ENCODE measurements at places on chromosomes 3 and 15. TPM values are rescaled to one million over a fixed set of nuclear protein-coding genes. Genes with fewer than 3 reads are reported as not detected.
A peak's percentile ranks its signal among the peaks of the same experiment; 100 is the strongest.

- DNase-seq, result peak; percentile 82
Measured at GRCh38 chr3:160413613-160414248, 14.3 kb downstream of the SMC4 start.

DNA sequence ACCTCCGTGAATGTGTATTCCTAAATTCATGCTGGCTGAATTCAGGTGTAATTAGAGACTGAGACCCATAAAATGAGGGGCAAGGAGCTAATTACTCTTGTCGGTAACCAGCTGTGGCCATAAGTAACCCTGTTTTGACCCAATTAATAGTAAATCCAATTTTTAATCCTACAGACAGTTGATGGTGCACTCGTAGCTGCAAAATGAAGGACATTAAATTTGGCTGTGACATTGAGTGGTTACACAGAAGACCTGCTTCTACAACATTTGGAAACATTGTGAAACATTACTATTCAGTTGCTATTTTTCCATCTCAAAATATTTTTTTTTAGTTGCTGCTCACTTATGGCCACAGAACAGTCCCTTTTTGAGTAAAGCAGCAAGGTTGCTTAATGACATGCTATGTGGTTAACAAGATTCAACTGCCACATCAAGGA, 33.0 kb downstream of the MBNL1 start:
- no peak for DNase-seq

DNA sequence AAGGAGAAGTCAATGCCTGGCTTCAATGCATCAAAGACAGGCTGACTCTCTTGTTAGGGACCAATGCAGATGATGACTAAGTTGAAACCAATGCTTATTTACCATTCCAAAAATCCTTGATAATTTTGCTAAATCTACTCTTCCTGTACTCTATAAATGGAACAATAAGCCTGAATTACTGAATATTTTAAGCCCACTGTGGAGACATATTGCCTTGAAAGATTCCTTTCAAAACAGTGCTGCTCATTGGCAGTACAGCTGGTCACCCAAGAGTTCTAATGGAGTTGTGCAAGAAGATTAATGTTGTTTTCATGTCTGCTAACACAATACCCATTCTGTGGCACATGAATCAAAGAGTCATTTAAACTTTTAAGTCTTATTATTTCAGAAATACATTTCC, 181.0 kb upstream of the CBLB start:
- DNase-seq, result no peak

DNA sequence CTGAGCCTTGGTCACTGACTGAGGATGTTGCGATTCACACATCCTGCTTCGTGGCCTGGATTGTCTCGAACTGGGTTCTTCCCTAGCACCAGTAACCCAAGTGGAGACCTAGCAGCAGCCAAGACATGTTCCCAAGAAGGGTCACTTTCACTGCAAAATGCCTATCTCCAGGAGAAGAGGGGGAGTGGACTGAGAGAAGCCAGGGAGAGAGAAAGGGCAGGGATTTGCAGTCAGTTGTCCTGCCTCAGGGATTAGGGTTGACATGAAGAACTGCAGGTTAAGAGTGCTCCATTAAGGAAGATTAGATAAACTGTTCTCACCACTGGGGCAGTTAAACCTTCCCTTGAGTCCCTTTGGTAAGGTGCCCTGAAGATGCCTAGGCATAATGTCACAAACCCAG, 5.7 kb upstream of the CD276 start:
- no peak for DNase-seq

DNA sequence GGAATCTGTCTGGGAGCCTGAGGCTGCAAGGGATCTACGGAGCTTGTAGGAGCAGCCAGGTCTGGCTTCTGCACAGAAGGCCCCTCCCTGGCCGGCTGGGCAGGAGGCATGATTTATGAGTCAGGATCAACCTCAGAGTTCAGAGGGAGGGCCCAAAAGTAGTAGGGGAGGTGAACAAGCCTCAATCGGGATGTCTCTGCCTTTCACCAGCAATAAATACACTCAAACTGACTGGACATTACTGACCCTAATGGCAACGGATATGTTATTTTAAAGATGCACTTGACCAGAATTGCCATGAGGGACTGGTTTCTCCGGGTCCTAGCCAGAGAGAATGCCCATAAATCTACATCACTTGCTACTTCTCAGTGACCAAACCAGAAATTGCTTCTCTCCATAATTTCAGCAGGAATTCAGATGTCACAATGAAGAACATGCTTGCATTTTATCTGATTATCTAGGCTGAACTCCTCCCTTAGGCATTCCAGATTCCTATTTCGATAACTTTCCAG, 109.6 kb upstream of the LMOD3 start:
- peak; percentile 70 for DNase-seq

DNA sequence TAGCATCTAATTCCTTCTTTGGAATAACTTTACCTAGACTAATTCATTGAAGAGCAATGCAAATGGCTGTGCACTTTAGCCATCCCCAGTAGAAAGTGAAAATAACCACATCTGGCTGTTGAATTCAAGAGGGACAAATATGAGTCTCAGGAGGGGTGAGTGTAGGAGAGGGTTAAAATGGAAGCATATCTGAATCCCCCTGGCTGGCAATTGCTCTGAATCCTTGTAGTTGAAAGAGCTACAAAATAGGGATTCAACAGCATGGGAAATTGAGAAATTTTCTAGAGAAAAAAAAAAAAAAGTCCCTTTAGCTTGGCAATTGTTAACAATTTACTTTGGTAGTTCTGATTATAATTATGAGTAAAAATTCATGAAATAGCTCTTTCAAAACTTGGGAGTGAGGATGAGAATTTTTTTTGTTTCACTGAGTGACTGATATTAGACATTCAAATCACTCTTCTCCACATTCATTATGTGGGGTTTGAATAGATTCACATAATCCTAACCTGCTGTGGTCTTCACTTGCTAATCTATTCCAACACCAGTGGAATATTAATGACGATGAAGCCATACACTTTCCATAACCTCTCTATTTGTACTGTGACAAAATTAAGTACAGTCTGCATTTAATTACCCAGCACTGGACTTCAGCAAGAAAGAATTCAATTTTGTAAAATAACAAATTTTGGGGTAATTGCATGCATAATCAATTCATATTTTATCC, 569.0 kb upstream of the MCTP2 start:
- DNase-seq, result no peak

- DNase-seq, result no peak
Measured at GRCh38 chr15:42210696-42211095, 2.6 kb upstream of the VPS39 start.

GRCh38 chr3:12399226-12399625, 85.1 kb upstream of the TSEN2 start:
- no peak for DNase-seq

GRCh38 chr3:57616233-57616632, 19.1 kb upstream of the ARF4 start:
- no peak for DNase-seq

DNA sequence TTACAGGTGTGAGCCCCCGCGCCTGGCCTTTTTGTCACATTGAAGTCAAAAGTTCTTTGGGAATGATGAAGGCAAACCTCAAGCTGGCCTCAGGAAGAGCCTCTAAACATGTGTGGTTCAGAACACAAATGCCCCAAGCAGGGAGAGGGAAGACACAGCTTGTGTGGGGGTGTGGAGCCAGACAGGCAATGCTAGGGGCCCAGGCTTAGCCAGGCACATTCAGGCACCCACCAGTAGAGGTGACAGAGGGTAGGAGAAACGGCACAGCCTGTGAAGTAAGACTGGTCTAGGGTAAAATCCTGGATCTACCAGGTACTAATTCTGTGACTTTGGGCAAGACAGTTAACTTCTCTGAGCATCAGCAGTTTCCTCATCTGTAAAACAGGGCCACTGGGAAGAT, 3.5 kb downstream of the HDC start:
- DNase-seq, result no peak

GRCh38 chr3:46887980-46888494, 10.5 kb downstream of the PTH1R start:
- DNase-seq, result no peak

GRCh38 chr3:104908761-104909160, 457.9 kb upstream of the ALCAM start:
- peak; percentile 46 for DNase-seq

GRCh38 chr15:82040862-82041261, 5.0 kb downstream of the MEX3B start:
- no peak for DNase-seq

- DNase-seq, result peak; percentile 16
Measured at GRCh38 chr3:180252683-180253082, 215.9 kb upstream of the PEX5L start.

GRCh38 chr15:51224428-51224827, 114.0 kb downstream of the CYP19A1 start:
- peak; percentile 44 for DNase-seq

DNA sequence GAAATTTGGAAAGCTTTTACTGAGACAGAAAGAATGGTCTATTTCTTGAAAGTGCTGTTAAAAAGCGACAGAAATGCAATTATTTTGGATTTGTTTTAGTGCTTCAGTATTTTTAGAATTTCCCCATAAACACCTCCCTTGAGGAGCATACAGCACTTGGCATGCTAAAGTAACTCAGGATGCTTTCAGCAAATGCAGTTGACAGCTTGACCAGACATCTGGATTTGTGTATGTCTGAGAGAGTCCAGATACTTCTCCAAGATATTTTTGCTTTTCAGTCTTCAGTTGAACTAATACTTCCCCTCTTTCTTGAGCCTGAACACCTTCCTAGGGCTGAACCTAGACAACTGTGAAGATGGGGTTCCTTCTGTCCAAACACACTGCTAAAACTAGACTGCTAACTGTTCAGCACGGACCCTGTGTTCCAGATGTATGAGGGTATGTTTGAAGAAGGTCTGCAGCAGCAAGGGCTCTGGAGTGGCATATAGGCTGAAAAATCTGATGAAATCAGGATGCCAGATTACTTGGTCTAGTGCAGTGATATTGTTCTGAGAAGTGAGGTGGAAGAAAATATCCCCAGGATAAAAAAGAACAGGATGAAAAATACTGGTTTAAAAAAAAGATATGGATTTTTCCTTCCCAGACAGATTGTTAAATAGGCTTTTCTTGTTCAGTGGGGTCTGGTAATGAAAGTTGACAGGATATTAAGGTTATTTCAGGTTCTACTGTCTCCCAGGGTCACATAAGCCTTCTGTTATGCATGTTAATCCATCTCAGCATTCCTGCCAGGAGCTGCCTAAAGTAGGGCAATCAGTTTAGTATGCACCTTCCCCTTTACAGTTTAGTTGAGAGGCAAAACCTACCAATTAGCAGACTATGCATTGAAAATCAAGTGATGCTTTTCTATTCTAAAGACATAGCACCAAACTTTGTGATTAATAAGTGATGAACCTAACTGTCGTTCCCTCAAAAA, 516.9 kb upstream of the TBL1XR1 start:
- DNase-seq, result no peak

DNA sequence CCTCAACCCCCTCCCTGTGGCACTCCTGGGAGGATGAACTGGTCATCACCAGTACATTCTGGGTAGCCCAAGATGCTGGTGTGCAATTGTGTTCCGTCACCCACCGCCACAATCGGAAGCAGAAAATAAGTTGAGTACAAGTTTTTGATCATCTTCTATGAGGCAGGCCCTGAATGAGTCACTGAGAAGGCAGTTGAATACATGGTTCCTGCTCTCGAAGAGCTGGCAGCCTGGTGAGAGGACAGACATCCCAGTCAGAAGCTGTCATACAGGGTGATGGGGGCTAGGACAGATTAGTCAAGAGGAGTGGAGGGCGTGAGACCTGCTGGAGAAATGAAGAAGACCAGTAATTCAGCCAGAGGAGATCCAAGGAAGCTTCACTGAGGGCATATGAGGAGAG, 6.2 kb downstream of the CEMIP start:
- DNase-seq, result no peak

- no peak for DNase-seq
Measured at GRCh38 chr3:120680193-120680894, 1.7 kb downstream of the HGD start.

The TRIM69 gene
- 37.2 TPM for total RNA-seq

The POLQ gene
- total RNA-seq, result 11.7 TPM

The LRRN1 gene
- 1.6 TPM for total RNA-seq

The STARD5 gene
- total RNA-seq, result 0.71 TPM

The CEMIP gene
- total RNA-seq, result 2.1 TPM

The CPLX3 gene
- total RNA-seq, result not detected

The CCR9 gene
- total RNA-seq, result not detected
